ENCODE measurements at places on chromosomes 2 and 18. TPM values are rescaled to one million over a fixed set of nuclear protein-coding genes. Genes with fewer than 3 reads are reported as not detected.

SETBP1 gene
- total RNA-seq, result 0.03 TPM

DNA sequence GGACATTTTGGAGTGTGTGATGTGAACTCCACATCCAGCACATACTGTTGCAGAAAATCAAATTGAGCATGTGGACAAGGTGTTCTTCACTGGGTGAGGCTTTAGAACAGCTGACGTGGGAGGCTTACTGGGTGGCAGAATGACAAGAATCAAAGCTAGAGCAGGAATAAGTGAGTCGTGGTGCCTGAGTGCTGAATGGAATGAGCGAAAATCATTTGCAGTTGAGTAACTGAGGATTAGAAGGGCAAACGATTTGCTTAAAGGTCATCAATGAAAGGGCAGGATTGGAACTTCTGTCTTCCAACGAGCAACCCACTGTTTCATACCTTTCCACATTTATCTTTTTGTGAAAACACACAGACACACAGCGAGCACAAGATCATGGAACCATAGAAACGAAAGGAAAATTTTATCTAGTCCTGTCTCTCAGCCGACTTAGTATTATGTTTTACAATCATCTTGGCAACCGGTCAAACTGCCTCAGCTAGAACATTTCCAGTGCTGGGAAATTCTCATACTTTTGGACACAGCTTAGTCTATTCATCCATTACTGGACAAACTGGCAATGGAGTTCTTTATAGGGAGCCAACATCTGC lies 7.2 kb upstream of the DAW1 start:
- DNase-seq, result no peak

CYP27A1 gene
- total RNA-seq, result 8.1 TPM

PDCL3 gene
- total RNA-seq, result 17.8 TPM

IL36G gene
- total RNA-seq, result not detected

GPR35 gene
- total RNA-seq, result 6.8 TPM

- DNase-seq, result no peak
These were observed 1.1 kb downstream of the DOK1 start for GRCh38 chr2:74555610-74556103.

DNA sequence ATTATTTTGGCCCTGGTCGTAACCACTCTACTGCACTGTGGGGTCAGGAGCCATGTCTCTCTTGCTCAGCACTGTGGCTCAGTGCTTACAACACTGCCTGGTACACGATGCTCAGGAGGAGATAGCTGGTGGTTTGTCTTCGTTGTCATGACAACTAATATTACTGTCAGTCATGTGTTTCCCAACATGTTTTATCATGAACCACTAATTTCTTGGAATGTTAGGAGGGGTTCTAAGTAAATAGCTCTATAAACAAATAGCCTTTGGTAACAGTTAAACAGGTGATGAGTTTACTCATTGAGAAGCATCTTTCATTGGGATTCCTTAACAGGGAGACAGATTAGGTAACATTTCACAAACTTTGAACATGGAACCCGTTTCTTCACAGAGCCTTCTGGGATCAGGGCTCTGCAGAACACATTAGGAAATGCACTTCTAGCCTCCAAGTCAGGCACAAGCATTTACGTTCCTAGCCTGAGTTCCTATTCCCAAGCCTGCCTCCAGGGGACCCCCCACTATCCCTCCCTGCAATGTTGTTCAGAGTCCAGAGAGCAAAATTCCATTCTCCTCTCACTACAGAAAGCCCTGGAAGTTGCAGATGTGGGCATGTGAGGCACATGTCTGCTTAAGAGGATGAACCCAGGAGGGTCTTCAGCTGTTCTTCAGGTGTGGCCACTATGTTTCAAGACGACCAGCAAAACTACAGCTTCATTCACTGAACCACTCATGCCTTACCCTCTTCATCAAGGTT lies 6.4 kb upstream of the RBM44 start:
- DNase-seq, result no peak

TXNDC2 gene
- total RNA-seq, result not detected

DNA sequence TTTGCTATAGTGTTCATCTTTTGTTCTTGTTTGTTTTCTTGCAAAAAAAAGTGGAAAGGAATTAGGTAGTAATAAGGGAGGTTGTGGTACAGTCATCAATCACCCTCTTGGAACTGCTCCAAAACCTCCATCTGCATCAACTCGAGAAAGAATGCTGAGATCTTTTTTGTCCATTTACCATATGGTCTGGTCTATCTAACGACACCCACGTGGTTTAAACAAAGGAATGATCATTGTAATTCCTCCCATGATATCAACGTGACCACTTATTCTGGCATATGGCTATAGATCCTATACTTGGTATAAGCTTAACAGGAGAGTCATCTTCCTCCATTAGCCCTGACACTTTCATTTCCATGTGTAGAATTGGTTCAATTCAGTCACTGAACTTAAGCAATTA lies 1025.3 kb upstream of the NXPH2 start:
- DNase-seq, result no peak

BMP10 gene
- not detected for total RNA-seq

DNA sequence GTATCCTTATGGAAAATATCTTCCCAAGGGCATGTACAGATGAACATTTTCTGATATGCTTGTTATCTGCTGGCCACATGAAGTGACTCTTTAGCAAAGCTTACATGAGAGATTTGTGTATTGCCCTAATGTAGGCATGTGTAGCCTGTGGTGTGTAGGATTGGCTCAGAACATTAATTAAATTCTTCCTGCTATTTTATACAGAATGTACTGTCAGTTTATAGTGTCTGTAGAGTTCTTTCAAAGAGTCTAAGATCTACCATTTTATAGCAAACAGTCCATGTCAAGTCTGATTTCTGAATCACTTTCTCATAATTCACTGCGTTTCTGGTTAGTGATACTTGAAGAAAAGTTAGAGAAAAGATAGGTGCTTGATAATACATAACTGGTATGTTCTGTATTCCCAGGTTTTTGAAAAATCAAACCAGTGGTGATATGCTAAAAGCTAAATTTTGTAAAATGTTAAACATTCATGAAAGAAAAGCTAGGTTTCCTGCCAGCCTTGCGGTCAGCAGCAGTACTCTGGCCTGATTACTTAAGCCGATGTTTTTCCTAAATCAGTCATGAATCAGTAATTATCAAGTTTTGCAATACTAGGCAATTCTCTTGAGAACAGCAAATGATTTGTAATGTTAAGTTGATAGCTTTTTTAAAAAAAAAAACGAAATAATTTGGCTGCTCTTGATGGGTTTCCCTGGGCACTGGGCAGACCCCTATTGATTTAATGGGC lies 30.9 kb upstream of the EFEMP1 start:
- DNase-seq, result no peak

DNA sequence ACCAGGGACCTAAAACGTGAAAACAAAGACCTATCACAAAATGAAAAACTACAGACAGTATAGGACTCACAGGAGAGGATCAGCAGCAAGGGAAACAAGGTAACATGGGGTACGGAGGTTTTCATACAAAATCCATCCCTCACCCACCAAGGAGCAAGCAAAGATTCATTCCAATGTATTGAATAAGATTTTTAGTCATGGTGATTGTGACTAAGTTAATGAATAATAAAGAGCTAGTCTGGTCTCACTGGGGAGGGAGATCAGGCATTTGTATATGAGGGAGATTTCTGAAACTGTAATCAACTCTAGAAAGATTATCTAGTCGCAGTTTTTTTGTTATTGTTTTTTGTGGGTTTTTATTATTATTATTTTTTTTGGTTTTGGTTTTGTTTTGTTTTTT lies 336.5 kb upstream of the MMADHC start:
- no peak for DNase-seq

DNA sequence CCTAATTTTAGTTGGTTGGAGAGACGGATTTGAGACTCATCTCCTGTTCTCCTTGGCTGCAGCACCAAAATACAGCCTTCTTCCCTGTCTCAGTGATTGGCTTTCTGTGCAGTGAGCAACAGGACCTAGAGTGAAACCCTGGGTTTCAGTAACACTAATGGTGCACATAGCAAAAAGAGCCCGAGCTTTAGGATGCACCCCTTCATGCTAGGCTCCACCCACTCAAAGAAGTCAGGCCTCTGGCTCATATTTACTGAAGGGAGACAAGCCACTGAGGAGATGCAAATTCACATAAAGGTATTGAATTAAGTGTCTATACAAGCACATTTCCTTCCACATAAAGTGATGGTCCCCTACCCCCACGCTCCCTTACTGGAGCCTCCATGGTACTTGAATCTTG lies 131.9 kb upstream of the CHAC2 start:
- DNase-seq, result no peak

ARID5A gene
- 83.8 TPM for total RNA-seq

KATNAL2 gene
- 0.94 TPM for total RNA-seq
